ENCODE measurements at places on chromosomes 3 and 15.

GRCh38 chr15:86852741-86853140, 773.1 kb downstream of the AGBL1 start:
- DNase-seq = no peak

DNA sequence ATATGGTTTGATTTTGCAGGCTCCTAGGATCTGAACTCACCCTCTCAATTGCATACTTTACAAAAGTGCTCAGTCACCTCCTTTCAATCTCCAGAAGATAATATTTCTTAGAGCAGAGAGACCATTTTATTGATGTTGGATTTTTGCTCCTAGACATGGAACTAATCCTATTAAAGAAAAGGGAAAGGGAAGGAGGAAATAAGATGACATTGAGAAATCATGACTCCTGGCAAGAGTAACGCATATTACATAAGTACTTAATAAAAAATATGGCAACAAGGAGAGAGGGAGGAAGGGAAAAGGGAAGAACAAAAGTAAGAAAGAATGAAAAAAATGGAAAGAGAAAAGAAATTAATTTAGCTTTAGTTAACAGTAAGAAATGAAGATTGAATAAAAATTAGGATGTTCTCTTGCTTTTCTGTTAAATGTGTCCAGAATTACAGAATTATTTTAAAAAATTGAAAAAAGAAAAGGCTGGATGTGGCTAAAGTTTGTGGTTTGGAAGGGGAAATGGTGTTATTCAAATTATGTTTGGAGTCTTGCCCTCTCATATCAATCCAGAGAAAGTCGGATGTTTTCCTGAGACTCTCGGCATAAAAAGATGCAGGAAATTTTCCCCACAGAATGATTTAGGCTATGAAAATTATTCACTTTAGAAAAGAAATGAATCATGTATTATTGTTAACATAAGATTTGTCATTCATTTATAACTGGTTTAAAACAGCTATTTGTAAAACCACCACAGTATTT, 474.0 kb downstream of the FGF12 start:
- no peak for DNase-seq

DNA sequence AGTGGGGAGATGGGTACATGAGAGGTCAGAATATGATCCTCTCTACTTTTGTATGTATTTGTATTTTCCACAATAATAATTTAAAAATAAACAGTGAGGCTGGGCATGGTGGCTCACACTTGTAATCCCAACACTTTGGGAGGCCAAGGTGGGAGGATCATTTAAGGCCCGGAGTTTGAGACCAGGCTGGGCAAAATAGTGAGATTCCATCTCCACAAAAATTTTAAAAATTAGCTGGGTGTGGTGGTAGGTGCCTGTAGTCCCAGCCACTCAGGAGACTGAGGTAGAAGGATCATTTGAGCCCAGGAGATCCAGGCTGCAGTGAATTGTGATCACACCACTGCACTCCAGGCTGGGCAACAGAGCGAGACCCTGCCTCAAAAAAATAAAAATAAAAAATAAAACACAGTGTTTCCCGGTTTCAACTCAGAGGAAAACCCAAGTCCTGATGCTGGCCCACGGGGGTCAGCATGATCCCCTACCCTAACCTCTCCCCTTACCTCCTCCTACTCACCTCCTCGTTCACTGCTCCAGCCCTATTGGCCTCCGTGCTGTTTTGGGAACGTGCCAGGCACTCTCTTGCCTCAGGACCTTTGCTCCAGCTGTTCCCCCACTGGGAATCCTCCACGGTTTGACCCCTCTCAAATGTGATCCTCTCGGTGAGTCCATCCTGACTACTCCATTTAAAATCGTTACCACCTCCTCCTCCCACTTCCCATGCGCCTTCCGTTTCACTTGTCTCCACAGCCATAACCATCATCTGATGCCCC, 2.9 kb upstream of the KLHL40 start:
- DNase-seq = no peak

GRCh38 chr3:123287962-123288302, 86.2 kb downstream of the SEC22A start:
- no peak for DNase-seq

DNA sequence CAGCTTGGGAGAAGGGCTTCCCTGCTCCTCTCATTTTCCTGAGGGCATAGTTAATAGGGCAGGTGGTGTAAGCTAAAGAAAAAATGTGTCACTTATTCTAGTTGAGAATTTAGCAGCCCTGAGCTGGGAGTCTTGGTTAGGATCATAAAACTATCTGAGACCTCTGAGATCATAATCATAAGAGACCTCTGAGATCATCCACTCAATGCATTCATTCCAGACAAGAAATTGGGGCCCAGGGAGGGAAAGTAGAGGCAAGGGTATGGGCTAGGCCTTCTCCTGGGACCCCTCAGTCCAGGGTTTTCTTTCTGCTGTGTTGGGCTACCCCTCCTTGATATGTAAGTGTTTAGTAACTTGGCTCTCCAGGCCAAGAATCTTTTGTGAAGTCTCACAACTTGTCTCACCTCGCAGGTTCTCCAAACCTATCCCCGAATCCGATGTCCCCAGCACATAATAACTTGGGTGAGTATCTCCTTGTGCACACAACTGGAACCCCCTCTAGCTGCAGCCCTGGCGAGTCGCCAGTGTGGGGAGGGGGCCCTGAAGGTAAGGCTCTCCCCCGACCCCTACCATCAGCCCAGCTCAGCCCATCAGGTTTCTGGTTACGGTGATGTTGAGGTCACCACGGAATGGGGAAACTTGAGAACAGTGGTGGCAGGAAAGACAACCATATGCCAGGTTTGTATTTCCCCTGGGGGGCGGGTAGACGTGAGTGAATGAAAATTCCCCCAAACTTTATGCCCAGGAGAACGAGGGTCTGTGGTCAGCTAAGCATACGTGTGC, 84.1 kb downstream of the AAGAB start:
- no peak for DNase-seq

All from activated CD4-positive, alpha-beta T cell treated with anti-CD3 and anti-CD28 coated beads, Interleukin-2, amount 50 U/mL, for 4 hours (primary cell).